ENCODE measurements at places on chromosomes 4 and X.
A peak's percentile ranks its signal among the peaks of the same experiment; 100 is the strongest.

DNA sequence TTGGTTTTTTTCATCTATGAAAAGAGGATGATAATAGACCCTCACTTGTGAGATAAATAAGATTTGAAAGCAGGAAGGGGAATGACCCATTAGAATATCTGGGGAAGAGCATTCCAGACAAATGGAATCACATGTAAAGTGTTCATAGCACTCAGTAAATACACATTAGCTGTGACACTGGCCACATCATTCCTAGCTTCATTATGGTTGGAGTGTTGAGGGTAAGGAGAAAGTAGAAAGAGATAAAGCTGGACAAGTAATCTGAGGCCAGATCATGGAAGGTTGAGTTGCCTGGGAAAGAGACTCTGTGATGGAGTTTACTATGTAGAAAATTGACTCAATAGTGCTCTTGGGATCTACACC is 6.9 kb upstream of the PGRMC1 start:
- no peak for DNase-seq

GRCh38 chrX:130173190-130173895 is 1.6 kb downstream of the RAB33A start:
- peak; percentile 43 for DNase-seq

DNA sequence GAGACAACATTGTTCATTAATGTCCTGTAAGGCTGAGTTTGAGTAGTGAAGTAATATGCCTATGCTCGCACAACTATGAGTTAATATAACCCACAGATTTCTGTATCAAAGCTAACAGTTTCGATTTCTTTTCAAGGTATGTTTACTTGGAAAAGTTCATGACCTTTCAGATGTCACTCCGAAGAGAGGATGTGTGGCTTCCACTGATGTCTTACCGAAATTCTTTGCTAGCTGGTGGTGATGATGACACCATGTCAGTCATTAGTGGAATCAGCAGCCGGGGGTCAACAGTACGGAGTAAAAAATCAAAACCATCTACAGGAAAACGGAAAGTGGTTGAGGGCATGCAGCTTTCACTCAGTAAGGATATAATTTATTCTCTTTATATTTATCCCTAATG is 124.9 kb downstream of the STAG2 start:
- no peak for DNase-seq

DNA sequence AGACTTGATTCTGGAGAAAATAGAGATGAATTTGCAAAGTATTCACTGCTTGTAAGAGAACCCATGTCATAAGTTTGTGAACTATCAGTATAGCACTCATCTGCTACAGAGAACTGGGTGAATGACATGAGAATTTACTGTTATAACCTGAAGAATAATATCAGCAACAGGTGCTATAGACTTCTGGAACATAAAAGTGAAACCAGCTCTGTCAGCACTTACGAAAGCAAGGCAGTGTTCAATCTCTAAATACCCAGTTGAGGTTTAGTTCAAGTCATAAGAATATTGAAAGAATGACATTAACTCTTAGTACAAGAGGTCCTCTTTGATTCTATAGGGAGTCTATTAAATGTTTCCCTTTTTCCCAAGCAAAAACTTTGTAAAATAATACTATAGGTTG is 232.9 kb upstream of the ANKRD50 start:
- DNase-seq = no peak

DNA sequence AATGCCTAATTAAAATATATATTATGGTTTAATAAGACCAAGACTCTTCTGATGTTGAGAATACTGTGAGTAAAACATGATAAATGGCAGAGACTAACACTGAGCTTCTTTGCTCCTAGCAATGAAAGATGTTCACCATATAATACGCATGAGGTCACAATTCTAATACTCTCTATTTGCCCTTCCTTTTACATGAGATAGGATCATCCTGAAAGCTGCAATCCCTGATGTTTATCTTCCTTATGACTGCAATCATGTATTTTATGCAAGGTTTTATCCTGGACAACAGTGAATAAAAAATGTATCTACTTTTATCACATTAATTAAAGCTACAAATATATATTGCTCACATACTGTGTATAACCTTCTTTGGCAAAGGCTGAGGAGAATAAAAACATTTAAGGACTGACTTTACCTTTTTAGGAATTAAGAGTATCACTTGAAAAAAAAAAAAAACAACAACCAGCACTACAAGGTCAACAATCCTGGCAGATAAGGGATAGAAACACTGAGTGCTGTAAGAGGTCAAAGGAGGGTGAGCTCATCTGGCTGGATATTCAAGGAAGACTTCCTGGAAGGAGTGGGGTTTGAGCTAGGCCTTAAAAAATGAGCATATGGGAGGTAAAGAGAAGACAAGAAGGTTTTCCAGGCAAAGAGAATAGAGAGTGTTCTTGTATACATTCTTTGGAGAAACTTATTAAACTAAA is 99.9 kb downstream of the AREG start:
- DNase-seq = no peak

DNA sequence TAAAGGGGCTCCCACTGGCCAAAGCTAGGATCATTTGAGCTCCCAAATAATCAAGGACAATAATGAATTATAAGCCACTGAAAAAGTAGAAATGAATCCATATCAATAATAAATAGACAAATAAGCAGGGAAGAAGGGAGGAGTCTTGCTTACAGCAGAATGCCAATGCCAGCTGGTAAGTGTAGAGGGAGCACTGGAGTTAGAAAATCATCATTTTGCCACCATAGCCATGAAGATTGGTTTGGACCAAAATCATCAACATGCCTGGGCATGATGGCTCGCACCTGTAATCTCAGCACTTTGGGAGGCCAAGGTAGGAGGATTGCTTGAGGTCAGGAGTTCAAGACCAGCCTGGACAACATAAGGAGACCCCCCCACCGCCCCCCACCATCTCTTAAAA is 20.4 kb upstream of the SH3KBP1 start:
- no peak for DNase-seq

DNA sequence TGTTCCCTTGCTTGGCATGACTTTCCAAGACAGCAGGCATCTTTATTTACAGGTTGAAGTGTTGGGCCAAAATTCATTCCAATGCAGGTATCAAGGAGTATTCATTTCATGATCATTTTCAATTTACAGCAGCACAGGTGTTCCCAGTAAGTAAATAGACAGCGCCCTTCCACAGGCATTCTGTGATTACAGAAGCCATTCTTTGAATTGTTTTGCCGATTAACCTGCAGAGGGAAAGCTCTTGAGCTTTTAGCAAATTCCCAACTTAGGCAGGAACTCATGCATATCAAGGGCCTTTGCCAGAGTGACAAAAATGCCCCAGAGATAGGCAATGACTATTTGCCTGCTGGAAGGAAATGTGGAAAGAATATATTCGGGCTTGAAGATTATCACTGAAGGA is 6.8 kb downstream of the TXK start:
- DNase-seq = no peak

DNA sequence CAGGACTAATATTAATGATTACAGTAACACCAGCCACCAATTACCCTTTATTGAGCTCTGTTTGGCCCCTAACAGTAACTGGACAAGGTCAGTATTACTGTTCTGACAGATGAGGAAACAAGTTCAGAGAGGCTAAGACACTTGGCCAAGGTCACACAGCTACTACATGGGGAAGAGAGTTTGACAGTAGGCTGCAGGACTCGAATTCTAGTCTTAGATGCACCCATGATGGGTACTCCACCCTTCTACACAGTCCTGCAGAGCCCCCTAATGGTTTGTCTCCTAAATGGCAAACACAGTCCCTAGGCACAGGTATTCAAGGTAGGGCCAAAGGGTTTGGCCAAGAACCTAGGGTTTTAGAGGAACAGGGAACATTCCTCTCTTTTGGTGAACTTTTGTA is 93.9 kb downstream of the NSUN7 start:
- DNase-seq = no peak

DNA sequence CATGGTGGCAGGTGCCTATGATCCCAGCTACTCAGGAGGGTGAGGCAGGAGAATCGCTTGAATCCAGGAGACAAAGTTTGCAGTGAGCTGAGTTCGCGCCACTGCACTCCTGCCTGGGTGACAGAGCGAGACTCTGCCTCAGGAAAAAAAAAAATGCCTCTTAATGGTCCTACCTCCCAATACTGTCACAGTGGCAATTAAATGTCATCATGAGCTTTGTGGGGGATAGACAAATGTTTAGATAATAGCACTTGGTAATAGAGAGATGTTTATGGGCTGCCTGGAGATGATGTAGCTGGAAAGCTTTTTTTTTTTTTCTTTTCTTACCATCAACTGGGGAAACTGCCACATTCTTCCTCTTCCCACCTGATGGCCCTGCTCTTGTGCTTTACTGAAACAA is 33.0 kb downstream of the GRK4 start:
- DNase-seq = no peak

- DNase-seq = no peak
Measured at GRCh38 chr4:15003401-15003890, 1.2 kb downstream of the CPEB2 start.

GRCh38 chrX:110755611-110756010 is 40.0 kb downstream of the CHRDL1 start:
- DNase-seq = no peak

- no peak for DNase-seq
Measured at GRCh38 chr4:127491571-127491970, 141.2 kb upstream of the INTU start.

GRCh38 chr4:158704274-158704673 is 18.9 kb downstream of the PPID start:
- no peak for DNase-seq

DNA sequence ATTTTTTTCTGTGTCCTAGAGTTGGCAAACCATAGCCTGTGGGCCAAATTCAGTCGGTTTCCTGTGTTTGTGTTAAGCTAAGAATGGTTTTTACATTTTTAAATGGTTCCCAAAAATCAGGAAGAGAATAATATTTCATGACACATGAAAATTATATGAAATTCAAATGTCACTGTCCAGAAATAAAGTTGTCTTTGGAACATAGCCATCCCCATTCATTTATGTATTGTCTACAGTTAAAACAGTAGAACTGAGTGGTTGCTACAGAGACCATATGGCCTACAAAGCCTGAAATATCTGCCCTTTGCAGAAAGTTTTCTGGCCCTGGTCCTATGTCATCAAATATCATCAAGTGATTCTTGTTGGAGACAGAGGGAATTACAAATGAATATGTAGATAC is 15.5 kb downstream of the FRMPD4 start:
- DNase-seq = no peak

DNA sequence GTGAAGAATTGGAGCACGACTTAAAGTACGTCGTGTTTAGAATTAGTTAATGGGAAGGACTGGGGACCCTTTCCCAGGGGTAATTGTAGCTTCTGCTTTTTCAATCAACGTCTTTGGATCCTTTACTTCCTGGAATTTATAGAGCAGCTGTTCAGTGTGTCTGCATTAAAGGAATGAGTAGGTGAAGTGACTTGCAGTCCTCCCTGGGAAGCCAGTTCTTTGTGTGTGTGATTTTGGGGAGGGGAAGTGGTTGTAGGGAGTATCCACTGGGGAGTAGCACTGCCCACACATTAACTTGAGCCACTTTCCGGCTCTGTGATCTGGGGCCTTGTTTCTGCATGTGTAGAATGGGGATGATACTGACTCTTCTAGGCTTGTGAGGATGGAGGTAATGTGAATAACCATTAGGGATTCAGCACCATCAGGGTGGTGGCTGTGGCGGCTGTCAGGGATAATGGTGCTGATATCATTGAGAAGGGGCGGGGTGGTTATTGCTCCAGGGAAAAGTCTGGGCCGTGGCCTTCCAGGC is 54.7 kb downstream of the TMEM131L start:
- DNase-seq = no peak

- no peak for DNase-seq
Measured at GRCh38 chr4:4625488-4625887, 83.6 kb upstream of the STX18 start.

- peak; percentile 99 for DNase-seq
Measured at GRCh38 chr4:45317276-45317675, 590.9 kb upstream of the GNPDA2 start.

GRCh38 chr4:52299120-52299519 is 248.0 kb downstream of the SPATA18 start:
- DNase-seq = no peak

DNA sequence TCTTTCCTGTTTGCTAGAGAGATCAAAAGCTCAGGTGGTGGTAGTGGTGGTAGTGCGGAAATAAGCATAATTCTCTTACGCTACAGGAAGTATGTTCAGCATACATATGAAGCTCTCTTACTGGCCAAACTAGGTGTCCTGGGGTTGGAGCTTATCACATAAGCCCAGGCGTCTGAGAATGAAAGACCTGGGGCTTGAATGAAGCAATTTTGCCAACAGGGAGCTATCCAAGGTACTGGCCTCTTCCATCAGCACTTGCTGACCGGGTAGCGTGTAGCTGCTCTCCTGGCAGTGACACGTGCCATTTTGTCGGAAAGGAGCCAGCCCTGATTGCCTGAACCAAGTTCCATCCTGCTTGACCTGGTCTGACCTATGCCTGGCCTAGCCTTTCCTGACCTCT is 65.9 kb upstream of the HPF1 start:
- DNase-seq = peak; percentile 69

DNA sequence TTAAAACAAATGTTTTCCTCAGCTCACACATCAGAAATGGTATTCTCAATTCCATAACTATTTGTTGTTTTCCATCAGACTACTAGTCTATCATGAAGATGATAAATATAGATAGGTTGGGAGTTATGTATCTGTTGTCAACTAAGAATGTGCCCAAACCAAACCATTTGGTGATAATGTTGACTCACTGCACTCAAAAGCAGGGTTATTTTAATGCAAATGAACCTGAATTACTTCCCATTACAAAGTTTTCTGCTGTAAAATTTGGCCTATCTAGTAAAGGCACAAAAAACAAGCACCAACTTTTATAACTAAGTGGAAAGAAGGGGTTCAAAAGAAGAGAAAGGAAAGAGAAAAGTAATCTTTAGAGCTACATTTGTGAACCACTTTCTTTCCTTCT is 93.5 kb downstream of the TBCK start:
- no peak for DNase-seq

DNA sequence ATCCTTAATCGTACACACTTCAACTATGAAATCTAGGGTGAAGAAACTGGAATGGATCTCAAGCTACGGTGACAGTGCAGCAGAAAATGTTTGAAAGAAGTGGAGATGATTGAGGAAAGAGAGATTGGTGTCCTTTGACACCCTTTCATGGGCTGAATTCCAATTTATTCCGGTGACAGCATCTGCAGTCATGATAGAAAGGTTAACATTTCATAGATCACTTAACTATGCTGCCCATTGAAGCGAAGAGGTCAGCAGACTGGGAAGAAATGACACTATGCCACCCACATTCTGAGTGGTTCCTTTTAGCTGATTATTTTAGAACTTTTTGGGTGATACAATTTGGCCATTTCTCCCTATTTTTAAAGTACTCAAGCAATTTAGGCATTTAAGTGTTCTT is 82.3 kb downstream of the DNAAF6 start:
- no peak for DNase-seq

DNA sequence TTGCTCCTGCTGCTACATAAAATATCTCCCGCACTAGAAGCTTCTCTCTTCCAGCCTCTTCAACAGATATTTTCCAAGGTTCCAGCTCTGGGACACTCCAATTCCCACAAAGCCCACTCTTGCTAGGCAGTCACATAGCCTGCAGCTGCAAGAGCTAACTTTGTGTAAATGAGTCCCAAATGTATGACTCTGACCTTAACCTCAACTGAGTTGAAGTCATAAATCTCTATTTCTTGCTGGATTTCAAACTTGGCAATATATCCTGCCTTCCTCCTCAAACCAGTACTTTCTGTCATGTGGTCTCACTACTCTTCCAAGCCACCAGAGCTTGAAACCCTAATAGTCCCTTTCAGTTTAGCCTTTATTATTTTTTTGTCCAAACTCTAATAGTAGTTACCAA is 315.4 kb upstream of the GRIA3 start:
- DNase-seq = no peak
